ENCODE measurements at places on chromosomes 4 and X.

DNA sequence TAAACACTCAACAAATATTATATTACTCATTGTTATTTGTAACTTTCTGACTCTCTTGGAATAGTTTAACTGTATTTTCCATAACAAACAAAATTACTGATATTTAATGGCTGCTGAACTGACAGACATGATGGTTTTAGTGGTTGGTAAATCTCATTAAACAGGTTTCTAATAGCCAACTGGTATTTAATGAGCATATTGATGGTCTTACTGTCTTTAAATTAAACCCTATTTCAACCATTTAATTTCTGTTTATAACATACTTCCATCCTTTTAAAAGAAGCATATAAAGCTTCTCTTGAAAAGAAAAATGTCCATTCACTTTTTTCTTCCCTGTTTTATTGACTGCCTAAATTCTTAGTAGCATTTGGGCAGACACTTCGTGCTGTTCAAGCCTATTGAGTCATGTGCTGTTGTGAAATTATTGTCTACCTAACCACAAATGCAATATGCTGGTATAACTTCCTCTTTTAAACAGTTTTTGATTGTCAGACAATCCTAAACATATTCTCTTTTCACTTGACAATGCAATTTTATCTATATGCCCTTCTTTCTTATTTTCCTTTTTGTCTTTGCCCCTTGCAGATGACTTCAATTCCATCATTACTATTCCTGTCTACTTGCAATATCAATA is 163.9 kb upstream of the SLC7A11 start:
- DNase-seq, result peak; percentile 44

DNA sequence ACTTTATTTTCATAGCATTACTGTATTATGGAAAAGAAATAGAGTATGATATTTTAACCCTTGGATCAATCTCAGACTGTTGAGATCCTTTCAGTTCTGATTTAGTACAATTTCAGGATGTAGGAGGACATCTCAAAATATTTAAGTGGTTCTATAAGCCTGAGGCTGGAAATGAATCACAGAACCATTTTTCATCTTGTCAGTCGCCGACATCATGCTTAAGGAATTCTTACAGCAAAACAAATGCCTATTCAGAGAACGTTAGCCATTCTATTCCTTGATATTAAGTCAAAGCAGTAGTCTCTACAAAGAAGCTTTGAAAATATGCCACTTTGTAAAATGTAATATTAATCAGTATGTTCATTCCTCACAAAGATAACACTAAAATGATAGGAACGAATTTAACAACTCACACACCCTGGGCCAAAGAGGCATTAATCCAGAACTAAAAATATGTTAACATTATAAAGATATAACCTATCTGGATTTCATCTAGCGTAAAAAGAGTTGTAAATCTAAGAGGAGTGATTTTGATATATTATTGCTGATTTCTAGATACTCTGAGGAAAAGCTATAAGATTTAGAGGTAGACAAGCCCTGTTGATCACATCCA is 152.0 kb downstream of the GASK1B start:
- peak; percentile 89 for DNase-seq

DNA sequence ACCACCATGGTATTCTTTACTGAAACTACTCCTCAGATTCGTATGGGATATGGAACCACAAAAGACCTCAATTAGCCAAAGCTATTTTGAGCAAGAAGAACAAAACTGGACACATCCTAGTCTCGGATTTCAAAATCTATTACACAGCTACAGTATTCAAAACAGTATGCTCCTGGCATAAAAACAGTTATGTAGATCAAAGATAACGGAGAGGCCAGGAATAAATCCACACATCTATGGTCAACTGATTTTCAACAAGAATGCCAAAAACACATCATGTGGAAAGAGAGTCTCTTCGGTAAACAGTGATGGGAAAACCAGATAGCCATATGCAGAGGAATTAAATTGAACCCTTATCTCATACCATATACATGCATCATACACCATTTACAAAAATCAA is 155.3 kb downstream of the SPCS3 start:
- no peak for DNase-seq

- DNase-seq, result no peak
Measured at GRCh38 chr4:173493041-173493440, 37.0 kb downstream of the HAND2 start.

- no peak for DNase-seq
Measured at GRCh38 chr4:52016981-52017380, 3.2 kb downstream of the LRRC66 start.

- DNase-seq, result no peak
Measured at GRCh38 chr4:185656467-185656931, 121.2 kb upstream of the PDLIM3 start.

DNA sequence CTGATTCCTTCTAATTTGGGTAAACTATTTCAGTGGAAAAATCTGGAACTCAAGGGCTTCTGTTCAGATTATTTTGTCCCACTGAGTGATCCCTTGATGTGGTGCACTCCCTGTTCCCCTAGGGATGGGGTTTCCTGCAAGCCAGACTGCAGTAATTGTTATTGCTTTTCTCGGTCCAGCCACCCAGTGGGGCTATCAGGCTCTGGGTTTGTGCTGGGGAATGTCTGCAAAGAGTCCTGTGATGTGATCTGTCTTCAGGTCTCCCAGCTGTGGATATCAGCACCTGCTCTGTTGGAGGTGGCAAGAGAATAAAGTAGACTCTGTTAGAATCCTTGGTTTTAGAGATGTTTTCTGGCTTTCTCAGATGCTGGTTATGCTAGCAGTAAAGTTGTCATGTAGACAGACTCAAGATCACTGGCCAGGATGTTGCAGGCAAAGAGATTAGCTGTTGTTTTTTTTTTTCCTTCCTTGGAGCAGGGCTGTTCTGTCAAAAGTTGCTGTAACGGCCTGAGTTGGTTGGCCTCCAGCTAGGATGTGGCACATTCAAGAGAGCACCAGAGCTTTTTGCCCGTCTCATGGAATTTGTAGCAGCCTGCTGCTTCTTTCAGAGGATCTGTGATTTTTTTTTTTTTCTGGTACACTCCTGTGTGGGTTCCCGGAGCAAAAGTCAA is 1314.0 kb downstream of the PCDH19 start:
- DNase-seq, result no peak

DNA sequence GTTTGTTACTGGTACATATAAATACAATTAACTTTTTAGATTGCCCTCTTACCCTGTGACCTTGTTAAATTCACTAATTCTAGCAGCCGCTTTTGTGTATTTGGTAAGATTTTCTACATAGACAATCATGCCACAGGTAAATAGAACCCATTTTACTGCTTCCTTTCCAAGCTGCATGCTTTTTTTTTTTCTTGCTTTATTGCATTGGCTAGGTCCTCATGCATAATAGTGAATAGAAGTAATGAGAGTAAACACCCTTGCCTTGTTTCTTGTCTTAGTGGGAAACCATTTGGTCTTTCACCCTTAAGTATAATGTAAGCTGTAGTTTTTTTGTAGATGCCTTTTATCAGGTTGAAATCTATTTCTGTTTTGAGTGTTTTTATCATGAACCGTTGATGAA is 7.7 kb upstream of the TMEM271 start:
- no peak for DNase-seq

- DNase-seq, result no peak
Measured at GRCh38 chr4:121009578-121010478, 62.5 kb downstream of the NDNF start.

DNA sequence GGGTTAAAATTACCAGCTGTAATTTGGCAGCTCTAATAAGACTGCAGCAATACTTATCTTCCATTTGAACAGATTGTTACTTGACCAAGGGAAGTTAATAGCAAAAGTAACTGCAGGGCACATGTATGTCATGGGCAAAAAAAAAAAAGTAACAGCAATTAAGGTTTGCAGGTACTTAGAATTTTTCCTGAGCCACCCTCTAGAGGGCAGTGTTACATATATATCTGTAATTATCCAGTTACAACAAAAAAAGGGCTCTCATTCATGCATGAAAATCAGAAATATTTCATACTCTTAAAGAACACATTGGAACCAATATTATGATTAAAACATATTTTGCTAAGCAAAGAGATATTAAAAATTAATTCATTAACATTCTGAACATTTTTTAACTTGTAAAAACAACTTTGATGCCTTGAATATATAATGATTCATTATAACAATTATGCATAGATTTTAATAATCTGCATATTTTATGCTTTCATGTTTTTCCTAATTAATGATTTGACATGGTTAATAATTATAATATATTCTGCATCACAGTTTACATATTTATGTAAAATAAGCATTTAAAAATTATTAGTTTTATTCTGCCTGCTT is 25.1 kb downstream of the XIAP start:
- DNase-seq, result peak; percentile 58

GRCh38 chr4:75422998-75423397 is 91.2 kb downstream of the RCHY1 start:
- DNase-seq, result no peak

DNA sequence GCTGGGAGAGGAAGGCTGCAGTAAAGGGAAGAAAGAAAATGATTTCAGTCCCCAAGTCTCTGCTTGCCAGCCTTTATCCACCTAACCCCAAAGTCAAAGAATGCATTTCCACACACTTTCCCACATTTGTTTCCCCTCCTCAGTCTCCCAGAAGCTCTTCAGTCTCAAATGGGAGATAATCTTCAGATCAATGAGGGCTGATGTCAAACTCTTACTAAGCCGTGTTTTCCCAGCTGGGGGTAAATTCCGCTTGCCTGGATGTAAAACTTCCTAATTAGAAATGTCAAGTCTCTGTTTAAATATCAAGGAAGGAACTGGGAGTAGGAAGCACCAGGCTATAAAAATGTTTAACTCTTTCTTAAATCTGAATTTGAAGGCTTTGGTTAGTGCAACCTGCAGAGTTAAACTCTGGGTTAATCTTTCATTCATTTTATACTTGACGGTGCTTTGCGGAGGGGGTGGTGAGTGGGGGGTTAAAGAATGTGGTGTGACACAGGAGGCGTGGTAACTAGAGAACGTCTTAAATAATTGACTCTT is 601.4 kb upstream of the ACTRT1 start:
- DNase-seq, result peak; percentile 28

- peak; percentile 22 for DNase-seq
Measured at GRCh38 chrX:83759872-83760271, 101.1 kb upstream of the CYLC1 start.
